ENCODE measurements at places on chromosomes 5 and 9. TPM values are rescaled to one million over a fixed set of nuclear protein-coding genes. Genes with fewer than 3 reads are reported as not detected.

PCDHB8 gene
- total RNA-seq = not detected

FOXD4L4 gene
- not detected for total RNA-seq

DUSP1 gene
- 365 TPM for total RNA-seq

SH3RF2 gene
- total RNA-seq = 0.59 TPM

CATSPER3 gene
- not detected for total RNA-seq

Measured in mammary microvascular endothelial cell (primary cell).